NCI-H526 treated with DMSO at 0.1 percent for 48 hours (cell line): ENCODE measurements at places on chromosomes 2 and 18.

GRCh38 chr2:64859312-64860212, 129.6 kb upstream of the SLC1A4 start:
- no peak for DNase-seq

DNA sequence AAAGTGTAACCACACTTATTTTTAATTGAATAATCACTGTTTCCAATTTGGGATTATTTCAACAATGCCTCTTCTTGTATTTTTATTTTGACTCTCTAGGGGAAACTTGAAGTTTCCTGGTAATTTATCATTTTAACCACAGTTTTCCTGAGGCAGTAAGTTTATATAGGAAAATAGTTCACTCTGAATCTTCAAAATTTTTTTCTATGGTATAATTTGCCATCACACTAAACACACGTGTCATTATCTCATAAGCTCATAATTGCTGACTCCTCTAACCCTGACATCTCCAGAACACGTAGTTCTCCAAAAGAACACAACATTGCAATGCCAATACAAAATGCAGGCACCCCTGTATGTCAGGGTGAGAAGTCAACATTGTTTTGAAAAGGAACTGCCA, 102.2 kb upstream of the FZD7 start:
- no peak for DNase-seq

DNA sequence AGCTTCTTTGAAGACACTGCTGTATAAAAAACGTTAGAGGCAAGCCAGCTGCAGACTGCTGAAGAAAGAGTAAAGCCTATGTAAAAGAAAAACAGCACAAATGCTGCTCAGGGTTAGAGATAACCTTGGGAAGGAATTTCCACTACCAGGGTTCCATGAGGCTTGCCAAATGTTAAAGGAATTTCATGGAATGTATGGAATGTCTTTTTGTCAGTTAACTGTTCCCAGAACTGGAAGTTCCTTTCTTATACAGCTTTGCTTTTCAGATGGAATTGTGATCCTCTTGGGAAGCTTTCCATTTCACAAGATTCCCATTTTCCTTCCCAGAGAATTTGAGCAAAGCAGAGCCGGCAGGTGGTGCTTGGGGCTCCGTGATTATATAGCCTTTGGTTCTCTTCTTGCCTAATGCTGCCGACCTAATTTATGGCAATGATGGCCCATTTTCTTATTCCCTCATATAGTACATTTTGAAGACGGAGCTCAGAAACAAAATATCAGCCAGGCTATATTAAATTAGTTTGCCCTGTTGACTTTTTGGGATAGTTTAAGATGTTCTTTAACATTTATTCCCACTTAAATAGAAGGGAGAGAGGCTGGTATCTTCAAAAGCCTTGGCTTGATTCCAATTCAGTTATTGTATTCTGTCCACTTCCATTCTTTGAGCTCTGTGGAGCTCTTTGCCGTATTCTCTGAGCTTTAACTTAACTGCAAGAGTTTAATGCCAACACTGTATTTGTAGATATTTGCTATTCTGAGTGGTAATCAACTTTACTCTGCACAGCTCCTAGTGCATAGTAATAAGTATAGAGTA, 162.3 kb downstream of the PHLPP1 start:
- DNase-seq: no peak

GRCh38 chr18:76410660-76411417, 84.2 kb downstream of the ZNF516 start:
- DNase-seq: no peak

DNA sequence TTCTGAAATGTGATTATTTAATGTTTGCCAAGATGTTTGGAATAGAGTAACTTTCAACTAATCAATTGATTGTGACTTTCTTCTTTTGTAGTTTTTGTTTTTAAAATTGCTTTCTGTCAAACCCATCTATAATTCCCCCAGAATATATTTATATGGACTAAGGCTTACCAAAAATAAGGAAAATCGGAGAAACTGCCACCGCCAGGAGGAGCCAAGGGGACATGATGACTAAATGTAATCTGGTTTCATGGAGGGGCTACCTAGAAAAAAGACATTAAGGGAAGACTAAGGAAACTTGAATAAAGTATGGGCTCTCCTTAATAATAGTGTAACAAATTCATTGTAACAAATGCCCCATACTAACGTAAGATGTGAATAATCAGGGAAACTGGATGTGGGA, 19.5 kb downstream of the BOLA3 start:
- no peak for DNase-seq

GRCh38 chr2:232748038-232748437, 28.3 kb downstream of the KCNJ13 start:
- DNase-seq: no peak

- no peak for DNase-seq
These were observed 22.8 kb downstream of the SLC66A3 start for GRCh38 chr2:11177871-11178690.

GRCh38 chr2:52931660-52932059, 835.9 kb upstream of the CHAC2 start:
- no peak for DNase-seq

- DNase-seq: peak; percentile 40
These were observed at the start of gene RNPEPL1 for GRCh38 chr2:240567872-240568677. Gene RNPEPL1 (plus strand): TSS chr2:240568484. CDS start chr2:240568587, 103 bp downstream.

GRCh38 chr18:65852273-65852672, 101.5 kb downstream of the CDH7 start:
- DNase-seq: no peak

DNA sequence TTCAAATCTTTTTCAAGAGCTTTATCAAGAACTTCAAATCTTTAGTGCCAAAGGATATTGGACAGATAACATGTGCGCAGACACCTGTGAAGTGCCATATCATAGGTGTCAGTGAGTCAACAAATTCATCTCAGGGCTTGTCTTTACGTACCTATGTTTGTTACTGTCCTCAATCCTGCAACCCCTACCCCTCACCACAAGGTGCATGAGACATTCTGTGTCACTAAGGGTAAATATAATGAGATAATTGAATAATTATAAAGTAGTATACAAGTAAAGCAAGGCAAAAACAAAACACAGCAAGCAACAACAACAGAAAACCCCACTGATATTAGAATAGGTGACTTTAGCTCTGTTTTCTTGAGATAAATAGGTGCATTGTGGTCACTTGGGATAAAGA, 1495.8 kb upstream of the TMEFF2 start:
- no peak for DNase-seq

DNA sequence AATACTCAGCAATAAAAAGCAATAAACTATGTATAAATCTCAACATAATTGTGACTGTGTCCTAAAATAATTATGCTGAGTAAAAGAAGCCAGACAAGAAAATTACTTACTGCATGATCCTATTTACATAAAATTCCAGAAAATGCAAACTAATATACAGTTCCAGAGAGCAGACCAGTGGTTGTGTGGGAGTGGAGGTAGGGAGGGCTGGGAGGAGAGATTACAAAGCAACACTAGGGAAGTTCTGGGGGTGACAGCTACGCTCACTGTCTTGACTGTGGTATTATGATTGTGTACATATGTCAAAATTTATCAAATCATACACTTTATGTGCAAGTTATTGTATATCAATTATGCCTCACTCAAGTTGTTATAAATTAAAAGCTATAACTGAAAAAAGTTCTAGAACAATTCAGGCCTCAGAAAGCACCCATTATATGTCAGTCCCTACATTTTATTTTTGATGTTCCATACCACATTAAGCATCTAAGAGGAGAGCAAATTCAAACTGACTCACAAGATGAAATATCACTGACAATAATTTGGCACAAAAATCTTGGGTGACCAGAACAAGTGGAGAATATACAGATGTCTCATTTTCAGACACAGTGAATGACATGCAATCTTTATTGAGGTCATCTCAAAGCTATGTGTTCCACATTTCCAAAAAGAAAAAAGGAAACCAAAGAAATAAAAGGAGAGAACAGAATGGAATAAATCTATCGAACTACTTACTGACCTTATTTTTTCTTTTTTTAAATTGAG, 85.1 kb downstream of the ANTXR1 start:
- peak; percentile 16 for DNase-seq

- no peak for DNase-seq
These were observed 118.4 kb downstream of the LRRC30 start for GRCh38 chr18:7349181-7349837.

DNA sequence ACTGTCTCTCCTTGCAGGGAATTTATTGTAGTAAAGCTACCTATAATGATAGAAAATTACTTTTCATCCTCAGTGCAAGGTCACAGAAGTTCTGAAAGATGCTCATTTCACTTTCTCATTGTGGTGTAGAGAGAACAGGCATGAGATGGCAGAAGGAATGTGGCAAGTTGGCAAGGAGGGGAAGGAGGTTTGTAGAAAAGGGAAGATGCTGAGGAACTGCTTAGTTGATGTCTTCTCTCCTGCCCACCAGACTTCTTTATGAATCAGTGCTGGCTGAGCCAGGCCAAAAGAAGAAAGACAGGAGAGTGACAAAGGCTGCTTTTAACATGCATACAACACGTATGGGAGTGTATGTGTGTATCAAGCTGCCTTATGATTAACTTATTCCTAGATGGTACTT, 164.4 kb downstream of the PRPF40A start:
- DNase-seq: no peak

- no peak for DNase-seq
These were observed 56.7 kb downstream of the ADI1 start for GRCh38 chr2:3462493-3463104.

DNA sequence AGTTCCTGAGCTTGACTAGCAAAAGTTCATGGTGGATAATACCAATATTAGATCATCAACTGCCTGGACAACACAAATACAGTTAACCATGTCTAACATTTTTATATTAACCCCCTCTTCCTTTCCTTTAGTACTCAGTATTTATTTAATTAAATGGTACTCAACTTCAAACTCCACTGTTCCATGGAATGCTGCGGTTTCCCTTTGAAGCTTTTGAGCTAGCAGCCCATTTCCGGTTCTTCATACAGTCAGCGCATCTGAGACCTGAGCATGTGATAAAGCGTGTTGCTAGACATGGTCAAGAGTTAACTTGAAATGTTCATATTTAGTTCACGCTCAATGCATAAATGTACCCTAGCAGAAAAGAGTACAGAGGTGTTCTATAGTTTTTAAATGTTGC, 278.4 kb downstream of the ALPK2 start:
- DNase-seq: no peak

DNA sequence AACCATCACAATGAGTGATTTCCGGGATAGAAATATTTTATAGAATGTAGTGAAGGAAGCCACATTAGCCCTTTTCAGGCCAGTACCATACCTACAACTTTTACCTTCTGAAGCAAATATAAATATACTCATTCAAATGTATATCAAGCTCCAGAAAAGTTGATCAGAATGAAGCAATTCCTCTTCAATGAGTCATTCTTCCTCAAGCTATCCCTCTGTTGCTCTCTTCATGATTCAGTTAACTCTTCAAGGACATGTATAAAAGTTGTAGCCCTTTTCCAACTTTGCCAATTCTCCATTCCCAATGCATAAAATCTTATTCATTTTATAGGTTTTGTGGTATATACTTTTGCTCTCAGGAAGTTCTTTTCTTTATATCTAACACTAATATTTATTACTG, 242.1 kb upstream of the RGPD4 start:
- DNase-seq: no peak

DNA sequence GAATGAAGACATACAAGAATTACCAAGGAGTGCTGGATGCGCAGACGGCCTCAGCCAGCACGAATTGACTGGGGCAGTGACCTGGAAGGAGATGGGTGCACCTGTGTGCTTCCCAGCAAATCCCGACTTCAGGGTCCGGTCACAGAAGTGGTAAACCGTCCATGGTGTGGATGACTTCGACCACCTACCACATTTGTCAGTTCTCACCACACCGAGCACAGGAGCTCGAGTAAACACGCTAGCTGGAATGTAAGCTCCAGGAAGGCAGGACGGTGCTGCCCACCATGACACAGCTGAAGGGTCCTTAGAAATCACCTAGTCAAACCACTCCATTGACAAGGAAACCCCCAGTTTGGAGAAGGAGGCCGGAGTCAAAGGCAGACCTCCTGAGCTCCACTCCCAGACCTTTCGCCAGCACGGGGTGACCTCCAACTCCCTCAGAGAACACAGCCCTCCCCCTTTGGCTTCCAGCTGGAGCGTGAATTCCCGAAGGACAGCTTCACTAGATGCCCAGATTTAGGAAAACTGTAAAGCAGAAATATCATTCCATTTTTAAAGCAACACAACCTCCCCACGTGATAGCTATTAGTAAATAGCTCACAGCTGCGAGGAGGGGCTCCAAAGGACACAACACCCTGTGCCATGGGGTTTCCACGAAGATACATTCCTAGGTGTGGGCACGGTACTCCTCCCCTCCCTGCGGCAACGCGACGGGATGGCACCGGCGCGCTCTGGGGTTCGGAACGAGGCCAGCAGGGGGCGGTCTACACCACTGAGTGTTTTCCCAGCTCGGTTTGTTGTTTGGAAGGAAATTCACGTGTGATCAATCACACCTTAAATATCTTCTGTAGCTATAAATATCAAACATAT, 34.1 kb upstream of the GNAL start:
- no peak for DNase-seq

GRCh38 chr2:225938991-225939390, 539.5 kb downstream of the NYAP2 start:
- no peak for DNase-seq

GRCh38 chr2:98508709-98509066, 64.0 kb downstream of the INPP4A start:
- no peak for DNase-seq
